AG04450 (cell line): ENCODE measurements at places on chromosomes 1 and 21.

DNA sequence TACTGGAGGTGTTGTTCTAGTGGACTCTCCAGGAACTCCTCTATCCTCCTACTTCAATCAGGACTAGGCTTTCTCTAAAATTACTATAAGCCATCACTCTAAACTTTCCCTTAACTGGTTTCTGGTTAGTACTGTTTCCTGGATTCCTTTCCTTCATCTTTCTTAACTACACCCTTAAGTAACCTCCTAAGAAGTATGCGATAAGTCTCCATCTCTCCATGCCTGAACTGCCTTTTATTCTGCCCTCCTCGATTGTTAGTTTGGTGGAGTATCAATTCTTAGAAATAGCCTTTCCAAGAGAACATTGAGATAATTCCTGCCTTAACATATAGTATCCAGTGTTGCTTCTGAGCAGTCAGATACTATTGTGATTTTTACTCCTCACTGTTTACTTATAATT lies 162.9 kb upstream of the PDE4B start:
- no peak for DNase-seq

- DNase-seq = no peak
Measured at GRCh38 chr1:39132505-39133339, 71.8 kb upstream of the MACF1 start.

- no peak for DNase-seq
Measured at GRCh38 chr1:46221749-46222148, 18.6 kb downstream of the LURAP1 start.

GRCh38 chr1:98839840-98840239 lies 164.8 kb downstream of the PLPPR5 start:
- DNase-seq = no peak

GRCh38 chr1:180183426-180183825 lies 28.8 kb downstream of the QSOX1 start:
- DNase-seq = no peak

DNA sequence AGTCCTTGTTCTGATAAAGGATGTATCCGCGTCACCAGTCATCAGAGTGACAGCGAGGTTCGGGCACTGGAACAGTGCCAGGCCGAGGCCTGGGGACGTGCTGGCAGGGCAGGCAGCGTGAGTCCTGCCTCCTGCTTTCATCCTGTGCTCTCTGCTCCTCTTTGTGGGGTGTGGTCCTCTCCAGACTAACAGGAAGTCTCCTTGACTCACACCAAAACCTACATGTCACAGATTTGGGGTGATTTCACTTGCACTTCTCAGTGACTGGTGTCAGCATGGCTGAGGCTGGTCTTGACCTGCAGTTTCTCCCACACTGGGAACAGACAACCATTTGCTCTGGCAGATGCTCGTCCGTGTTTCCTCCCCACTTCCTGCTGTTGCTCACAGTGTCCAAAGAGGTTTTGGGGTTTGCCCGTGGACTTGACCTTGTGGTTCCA lies 8.8 kb upstream of the NLRP3 start:
- DNase-seq = no peak

DNA sequence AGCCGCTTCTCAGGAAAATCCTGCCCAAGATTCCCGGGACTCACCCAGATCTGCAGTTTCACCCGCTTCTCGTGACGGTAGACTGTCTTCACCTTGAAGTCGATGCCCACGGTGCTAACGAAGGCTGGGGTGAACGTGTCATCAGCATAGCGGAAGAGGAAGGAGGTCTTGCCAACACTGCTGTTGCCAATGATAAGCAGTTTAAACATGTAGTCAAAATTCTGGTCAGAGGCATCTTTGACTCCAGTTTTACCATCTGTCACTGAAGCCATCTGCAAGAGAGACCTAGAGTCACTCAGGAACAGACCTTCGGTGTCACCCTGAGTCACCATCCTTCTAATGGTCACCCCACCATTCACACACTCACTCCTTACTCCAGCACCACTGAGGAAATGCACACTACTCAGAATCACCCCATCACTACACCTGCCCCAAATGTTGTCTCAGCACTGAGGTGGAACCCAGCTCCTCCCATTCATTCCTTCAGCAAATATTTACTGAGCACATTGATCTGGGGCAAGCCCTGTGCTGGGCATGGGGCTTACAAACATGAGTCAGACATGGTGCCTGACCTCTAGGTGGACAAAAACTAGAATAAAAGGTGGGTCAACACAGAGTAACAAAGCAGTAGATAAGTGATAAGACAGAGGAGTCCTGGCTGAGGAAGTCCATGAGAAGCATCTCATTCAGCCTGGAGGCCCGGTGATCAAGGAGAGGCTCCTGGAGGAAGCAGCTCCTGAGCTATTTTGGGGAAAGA lies 13.5 kb downstream of the RAB3B start:
- no peak for DNase-seq

DNA sequence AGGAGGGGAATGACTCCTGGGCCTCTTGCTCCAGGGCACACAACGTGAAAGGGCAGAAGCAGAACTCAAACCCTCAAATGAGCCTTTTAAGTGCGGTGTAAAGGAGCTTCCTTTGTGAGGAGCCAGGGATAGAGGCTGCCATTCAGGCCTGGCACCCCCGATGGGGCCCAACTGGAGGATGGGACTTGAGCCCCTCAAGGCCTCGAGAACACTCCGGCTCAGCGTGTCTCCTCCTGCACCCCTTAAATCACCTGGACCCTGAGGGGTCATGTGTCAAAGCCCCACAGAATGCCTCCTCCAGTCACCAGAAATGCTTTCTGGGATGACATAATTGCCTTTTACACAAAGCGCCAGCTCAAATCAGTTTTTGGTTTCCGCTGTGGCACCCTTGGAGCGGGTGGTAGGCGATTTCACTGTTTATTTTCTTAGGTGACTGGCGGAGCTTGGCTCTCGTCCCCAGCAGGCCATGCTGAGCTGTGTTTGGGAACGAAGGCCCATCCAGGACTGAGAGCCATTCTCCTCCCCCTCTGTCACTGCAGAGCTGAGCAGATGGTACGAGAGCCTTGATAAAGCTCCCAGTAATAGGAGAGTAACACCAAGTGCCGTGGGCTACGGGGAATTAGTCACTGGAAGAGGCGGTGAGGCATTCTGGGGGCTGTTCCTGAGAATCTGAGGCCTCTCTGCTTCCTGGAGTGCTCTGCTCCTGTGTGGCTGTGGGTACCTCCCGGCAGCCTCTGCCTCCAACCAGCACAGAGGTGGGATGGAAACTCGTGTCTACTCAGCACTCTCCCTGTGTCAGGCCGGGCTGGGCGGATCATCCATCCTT lies 163.0 kb downstream of the GRIK3 start:
- DNase-seq = no peak

DNA sequence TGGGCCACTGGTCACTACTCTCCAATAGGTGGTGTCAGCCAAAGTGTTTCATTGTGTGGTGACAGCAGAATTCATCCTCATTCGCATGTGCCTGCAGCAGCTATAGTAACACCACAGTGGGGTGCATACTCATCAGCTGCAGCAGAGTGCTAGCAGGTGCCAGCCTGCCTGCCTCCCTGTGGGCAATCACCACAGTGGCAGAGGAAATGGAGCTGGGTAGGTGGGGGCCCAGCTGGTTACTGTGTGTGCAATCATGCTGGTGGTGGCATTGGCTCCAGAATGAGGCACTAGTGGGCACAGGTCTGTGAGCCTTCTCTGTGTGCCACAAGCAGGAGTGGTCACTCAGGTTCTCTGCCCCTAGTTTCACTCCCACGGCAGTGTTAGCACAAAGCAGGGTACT lies 579.2 kb downstream of the PTPRC start:
- no peak for DNase-seq

GRCh38 chr1:3676581-3677470 lies 24.5 kb downstream of the TP73 start:
- no peak for DNase-seq

DNA sequence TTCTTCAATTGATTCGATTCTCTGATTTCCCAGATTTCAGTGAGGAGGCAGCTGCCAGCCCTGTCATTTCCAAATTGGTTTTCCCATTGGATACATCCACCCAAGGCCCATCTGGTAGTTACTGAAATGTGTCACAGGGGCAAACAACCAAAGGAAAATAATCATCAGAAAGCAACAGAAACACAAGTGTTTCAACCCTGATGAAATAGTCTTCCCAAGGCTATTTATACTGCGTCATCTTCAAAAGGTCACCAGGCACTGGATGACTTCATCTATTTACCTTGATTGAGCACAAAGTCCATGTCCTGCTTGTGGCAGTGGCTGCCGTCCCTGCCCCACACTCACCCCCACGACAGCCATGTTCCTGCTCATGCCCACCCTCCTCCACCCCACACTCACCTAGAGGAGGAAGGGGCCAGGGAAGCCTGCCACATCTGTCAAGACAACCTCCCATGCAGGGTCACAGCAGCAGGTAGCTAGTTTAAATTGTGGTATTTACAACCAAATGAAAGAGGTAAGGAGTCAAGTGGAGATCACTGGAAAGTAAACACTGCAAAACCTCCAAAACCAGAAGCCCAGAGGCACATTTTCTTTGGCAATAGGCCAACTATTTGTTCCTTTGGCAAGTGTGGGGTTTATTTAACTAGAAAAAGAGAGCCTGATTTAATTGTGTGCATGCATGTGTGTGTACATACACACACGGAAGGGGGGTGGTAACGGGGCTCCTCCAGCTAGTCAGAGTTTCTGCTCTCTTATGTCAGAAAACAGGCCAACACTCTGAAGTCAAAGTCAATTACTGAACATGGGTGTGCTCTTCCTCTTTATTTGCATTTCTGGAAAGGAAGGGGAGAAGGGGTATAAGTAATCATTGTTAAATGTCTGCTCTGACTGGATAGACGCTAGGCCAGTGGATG lies 49.5 kb upstream of the RAB4A start:
- DNase-seq = no peak

DNA sequence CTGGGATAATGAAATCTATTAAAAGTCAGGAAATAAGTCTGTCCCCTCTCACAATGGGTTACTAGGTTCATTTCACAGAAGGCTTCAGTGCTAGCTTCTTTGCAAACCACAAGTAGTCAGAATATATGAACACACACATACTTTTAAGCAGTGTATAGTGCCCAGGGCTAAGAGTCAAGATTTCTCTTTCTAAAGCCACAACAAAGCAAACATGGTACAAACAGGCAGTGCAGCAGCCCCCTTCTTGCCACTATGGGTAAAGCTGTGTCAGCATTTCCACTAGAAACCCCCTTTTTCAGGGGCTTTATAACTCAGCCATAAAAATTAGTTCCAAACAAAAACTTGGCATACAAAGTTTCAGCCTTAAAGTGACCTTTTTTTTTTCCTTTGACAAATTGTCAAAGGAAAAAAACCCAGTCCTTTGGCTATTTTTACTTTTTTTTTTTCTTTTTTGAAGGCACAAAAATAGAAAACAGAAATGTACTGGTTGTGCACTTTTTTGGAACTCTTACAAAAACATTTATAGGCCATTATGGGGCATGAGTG lies 315.4 kb downstream of the LMO4 start:
- no peak for DNase-seq

GRCh38 chr1:194512957-194513356 lies 1326.5 kb upstream of the B3GALT2 start:
- DNase-seq = no peak

DNA sequence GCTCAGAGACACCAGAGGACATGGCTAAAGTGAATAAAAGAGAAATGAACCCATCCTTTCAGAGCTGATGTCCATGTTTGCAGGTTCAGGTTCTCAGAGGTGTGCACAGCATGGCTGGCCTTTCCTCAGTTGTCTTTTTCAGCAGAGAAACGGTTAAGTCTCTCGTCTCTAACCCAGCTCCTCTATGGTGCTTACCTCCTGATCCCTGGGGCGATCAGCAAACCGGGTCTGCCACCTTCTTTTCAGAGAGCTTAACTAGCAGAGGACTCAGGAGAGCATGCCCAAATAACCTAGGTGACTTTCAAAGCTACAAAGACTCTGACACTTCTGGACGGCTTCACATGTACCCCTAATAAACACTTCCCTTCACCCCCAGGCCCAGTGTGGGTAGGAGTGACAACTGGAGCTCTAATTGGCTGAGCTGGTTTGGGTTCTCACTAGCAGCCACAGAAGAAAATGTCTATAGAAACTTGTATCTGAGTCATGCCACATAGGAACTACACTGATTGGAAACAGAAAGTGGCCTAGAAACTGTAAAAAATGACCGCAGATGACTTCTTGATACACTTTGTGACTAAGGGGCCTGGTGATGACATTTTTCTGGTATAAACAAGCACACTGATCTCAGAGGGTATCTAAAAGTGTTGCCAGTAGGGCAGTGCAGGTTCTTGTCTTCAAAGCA lies at the start of gene AIM2:
TSS of gene AIM2 (minus strand) at position 329 of the 682 bp plus-strand sequence. CDS start 3,267 bp downstream, outside the sequence.
- no peak for DNase-seq

- DNase-seq = no peak
Measured at GRCh38 chr1:38944547-38944946, 2.9 kb upstream of the RHBDL2 start.

DNA sequence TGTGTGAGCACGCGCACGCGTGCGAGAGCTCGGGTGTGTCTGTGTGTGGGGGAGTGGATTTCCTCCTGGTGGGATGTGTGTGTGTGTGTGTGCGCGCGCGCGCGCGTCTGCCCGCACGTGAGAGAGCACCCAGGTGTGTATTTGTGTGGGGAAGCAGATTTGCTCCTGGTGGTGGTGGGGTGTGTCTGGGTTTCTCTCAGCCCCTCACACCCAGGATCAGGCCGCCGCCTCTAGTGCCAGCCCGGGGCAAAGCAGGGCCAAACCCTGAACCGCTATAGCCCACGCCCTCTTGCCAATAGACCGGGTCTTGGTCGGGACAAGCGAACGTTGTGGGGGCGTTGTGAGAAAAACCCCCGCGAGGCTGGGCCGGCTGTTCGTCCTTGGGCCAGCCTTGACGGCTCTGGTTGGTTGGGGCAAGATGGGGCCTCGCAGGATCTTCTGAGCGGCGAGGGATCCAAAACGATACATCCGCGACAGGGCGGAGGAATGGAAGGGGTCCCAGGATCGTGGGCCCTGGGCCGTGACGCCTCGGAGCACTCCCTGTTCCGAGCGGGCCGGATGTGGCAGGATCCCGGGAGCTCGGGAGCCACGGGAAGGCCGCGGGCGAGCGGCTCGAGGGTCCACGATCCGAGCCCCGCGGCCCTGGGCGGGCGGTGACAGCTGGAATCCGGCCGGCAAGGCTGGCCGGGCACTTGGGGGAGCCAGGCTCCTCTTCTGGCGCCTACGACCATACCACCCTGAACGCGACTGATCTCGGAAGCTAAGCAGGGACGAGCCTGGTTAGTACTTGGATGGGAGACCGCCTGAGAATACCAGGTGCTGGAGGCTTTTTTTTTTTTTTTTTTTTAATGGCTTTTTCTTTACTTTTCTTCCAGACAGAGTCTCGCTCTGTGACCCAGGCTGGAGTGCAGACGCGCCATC lies 68.2 kb downstream of the RNF187 start:
- no peak for DNase-seq

- DNase-seq = no peak
Measured at GRCh38 chr1:10841118-10841517, 44.7 kb upstream of the CASZ1 start.
